ENCODE measurements at places on chromosomes 1 and 21. TPM values are rescaled to one million over a fixed set of nuclear protein-coding genes. Genes with fewer than 3 reads are reported as not detected.
A peak's percentile ranks its signal among the peaks of the same experiment; 100 is the strongest.

- no peak for ATAC-seq
Observed at GRCh38 chr1:228542981-228543380, 55.8 kb downstream of the RNF187 start.

- no peak for ATAC-seq
Observed at GRCh38 chr1:220149742-220150141, 55.8 kb downstream of the IARS2 start.

GRCh38 chr21:15730484-15731242 lies 881 bp downstream of the USP25 start:
- peak; percentile 1 for ATAC-seq

GRCh38 chr1:31324992-31325391 lies 28.2 kb downstream of the ZCCHC17 start:
- ATAC-seq, result no peak

- no peak for ATAC-seq
Observed at GRCh38 chr1:184813528-184814089, 59.0 kb upstream of the EDEM3 start.

DNA sequence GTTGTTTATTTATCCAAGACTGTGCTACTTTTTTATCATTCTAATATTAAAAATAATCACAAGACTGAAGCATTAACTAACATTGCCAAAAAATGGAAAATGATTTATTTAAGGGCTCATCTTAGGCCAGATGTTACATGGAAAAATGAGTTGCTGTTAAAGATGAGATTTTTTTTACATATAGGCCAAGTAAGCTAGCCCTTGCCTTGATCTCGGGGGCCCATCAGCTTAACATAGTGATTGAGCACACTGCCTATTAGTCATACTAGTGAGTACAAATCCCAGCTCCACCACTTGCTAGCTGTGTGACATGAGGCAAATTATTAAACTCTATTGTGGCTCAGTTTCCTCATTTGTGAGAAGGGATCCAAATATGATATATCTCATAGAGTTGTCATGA lies 275.9 kb upstream of the SNX7 start:
- ATAC-seq, result no peak

DNA sequence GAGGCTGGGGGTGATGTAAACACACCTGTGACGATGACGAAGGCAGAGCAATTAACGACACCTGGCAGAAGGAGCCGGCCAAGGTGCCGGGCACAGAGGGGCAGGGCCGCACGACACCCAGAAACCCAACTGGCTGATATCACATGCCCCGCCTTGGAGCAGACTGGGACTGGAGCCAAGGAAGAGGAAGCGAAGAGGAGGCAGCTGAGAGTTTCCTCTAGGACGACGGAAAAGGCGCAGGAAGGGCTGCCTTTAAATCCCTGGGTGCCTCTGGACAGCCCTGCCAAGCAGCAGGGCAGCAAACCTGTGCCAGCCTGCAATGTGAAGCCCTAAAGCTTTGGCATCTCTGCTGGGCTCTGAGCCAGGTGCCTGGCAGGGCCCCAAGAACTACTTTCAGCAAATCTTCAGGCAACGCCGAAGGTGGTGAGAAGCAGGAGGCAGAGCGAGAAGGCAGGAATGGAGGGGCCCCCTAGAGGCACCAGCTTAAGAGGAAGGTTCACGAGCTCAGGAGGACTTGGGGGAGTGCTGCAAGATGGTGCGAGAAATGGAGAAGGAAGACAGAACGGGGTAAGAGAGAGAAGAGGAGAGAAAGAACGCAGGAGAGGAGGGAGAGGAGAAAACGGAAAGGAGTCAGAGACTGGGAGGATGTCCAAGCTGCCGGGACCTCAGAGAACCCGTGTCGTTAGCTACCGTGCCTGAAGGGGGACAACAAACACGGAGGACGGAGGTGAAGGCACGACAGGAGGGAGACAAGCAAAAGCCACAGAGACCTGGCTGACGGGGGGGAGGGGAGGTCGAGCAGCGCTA lies 25.3 kb upstream of the PEF1 start:
- peak; percentile 76 for ATAC-seq

GRCh38 chr1:108041360-108042142 lies 76.6 kb upstream of the VAV3 start:
- peak; percentile 42 for ATAC-seq

GRCh38 chr1:51281807-51282206 lies 45.7 kb downstream of the RNF11 start:
- no peak for ATAC-seq

DNA sequence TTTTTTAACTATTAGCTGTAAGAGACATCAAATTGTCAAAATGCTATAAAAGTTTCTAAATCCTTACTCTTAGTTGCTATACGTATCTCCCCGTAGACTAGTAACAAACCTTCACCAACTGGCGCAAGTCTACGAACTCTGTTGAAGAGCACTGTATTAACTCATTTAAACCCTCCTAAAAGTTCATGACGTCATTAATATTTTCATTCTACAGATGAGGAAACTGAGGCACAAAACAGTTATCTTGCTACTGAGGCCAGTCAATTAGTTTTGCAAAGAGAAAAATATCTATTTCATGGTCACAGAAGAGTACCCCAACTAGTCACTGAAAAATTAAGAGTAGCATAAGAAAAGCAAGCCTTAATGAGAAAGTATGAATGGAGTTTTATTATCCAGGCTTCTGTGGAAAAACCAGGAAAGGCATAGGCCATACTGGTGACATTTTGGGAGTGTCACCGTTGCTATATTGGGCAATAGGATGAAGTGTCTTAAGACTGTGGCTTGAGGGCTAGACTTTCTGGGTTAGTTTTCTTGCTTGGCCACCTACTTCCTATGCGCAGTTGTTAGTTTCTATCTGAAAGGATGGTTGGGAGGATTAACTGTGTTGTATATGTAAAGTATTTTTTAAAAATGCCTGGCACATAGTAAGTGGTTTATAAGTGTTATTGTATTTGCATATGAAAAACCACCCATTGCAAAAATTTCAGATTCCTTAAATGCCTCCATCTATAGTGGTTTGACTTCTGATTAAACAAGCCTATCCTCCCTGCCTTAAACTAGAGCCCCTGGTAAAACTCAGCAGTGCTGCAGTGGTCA lies 52.4 kb upstream of the SYT14 start:
- ATAC-seq, result no peak

DNA sequence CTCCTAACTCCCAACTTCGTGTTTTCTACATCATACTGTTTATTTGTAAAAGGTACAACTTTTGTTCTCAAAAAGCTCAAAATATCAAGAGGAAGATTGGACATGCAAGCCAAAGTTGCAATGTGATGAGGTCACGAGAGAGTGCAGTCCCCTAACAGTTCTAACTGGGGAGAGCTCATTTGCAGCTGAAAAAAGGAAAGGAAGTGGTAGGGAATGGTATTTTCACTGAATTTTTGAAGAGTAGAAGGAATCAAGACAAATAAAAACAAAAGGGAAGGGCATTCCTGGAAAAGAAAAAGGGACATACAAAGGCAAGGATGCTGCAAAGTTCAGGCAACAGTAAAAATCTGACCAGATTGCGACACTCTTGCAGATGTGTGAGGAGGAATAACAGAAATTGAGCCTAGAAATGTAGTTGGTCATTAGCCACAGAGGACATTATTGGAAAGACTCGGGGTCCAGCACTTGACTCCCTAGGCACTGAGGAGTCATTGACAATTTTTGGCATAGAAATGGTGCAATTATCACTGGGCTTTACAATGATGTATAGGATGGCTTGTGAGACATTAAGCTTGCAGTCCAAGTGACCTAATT lies 67.9 kb downstream of the TBX15 start:
- no peak for ATAC-seq

The MTARC2 gene
- total RNA-seq, result 3.0 TPM

The DUSP12 gene
- 13.0 TPM for total RNA-seq

The LORICRIN gene
- total RNA-seq, result not detected

The GPR153 gene
- 9.1 TPM for total RNA-seq

The UMODL1 gene
- total RNA-seq, result 0.08 TPM

The NBPF20 gene
- total RNA-seq, result 2.1 TPM

The CHI3L2 gene
- 7.7 TPM for total RNA-seq
